ENCODE measurements at places on chromosomes 6 and 20.

DNA sequence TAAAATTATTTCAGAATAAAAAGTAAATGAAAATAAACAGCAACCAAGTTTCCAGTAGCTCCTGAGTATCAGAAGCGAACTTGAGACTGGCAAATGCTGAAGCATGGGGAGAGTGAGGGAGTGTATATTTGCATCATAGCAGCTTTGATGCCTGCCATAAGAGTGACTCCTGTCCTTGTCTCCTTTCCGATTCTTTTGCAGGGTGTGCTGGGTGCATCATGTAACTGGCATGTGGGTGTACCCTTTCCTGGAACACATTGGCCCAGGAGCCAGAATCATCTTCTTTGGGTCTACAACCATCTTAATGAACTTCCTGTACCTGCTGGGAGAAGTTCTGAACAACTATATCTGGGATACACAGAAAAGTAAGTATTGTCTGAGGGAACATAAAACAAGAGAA is 117.4 kb downstream of the ADAT2 start:
- DNase-seq: no peak

GRCh38 chr6:116411284-116411623 is 40.5 kb downstream of the DSE start:
- DNase-seq: no peak

GRCh38 chr20:4104045-4104444 is 88.7 kb upstream of the RNF24 start:
- no peak for DNase-seq

- DNase-seq: no peak
Observed at GRCh38 chr6:56727097-56727850, 84.6 kb upstream of the DST start.

GRCh38 chr20:37706298-37706697 is 12.5 kb downstream of the CTNNBL1 start:
- DNase-seq: no peak

- no peak for DNase-seq
Observed at GRCh38 chr6:84921891-84922290, 157.5 kb upstream of the TBX18 start.

DNA sequence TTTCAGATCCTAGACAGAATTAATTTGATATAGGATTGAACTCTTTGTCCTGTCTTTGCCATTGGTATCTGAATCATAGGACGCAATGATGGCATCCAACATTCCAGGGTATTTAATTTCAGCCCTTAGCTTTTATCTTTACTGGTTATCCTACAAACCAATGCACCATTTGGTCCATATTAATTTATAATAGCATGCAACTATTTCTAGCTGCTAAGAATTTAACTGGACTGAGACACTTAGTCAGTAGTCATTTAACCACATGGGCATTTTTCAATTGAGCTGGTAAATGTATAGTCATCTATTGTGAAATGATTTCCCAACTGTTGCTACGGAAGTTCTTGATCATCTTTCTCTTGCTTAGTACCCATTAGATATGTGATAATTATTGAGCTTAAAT is 141.1 kb downstream of the CD164 start:
- DNase-seq: no peak

- DNase-seq: no peak
Observed at GRCh38 chr6:52641388-52641787, 29.5 kb upstream of the TMEM14A start.

- DNase-seq: no peak
Observed at GRCh38 chr6:24323632-24324337, 34.1 kb downstream of the DCDC2 start.

- DNase-seq: no peak
Observed at GRCh38 chr20:15937179-15937578, 636.1 kb downstream of the KIF16B start.

DNA sequence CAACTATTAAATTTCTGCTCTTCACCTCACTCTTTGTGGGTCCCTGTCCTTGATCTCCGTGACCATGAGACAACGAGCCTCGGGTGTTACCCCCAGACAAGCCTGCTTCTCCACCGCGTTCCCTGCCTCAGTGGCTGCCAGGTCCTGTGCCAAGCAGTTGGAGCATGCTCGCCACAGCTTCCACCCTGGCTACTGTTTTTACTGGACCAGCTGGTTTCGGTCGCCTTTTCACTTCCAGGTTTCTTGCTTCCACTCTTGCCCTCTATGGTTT is 5.6 kb downstream of the TP53RK start:
- no peak for DNase-seq

DNA sequence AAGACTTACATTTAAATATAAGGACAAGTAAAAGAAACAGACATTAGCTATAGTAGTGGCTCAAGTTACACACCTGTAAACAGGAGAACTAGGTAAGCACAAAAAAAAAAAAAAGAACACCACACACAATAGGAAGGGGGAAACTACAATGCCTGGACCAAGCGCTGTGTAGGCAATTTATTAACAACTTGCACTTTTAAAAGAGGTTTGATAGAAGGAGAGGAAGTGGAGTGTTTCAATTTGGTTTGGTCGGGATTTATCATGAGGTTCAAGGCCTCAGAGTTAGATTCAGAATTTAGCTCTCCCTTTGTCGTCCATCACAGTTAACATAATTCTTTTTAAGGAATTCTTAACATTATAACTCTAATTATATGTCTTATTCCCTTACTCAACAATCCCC is 1.1 kb upstream of the USP49 start:
- DNase-seq: no peak

- no peak for DNase-seq
Observed at GRCh38 chr6:45625191-45625664, 247.5 kb upstream of the SUPT3H start.

GRCh38 chr6:142940487-142940886 is 4.5 kb downstream of the HIVEP2 start:
- no peak for DNase-seq

GRCh38 chr6:130913120-130913519 is 85.9 kb downstream of the SMLR1 start:
- DNase-seq: no peak

DNA sequence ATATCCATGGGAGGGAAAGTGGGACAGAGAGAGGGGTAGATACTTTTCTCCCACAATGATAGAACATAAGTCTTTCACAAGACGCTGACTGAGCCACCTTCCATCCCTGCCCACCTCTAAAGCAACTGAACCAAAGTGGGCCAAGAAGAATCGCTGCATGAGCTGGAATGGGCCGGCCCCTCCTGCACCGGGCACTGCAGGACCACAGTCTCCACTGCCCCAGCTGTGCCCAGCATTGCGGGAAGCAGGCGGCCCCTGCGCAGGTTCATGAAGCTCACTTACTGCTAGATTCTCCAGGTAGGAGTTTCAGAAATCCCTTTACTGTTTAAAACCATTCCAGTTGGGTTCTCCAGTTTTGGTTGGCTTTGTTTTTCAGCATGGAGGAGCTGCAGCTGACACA is 32.0 kb upstream of the CST7 start:
- no peak for DNase-seq

GRCh38 chr6:144158133-144158532 is 7.8 kb downstream of the STX11 start:
- DNase-seq: no peak

GRCh38 chr6:167153521-167153959 is 4.2 kb downstream of the GPR31 start:
- DNase-seq: no peak

All from activated T-cell treated with anti-CD3 and anti-CD28 coated beads for 4 hours (primary cell).